PC-3 (cell line): ENCODE measurements at places on chromosomes 11 and 22. TPM values are rescaled to one million over a fixed set of nuclear protein-coding genes. Genes with fewer than 3 reads are reported as not detected.

DNA sequence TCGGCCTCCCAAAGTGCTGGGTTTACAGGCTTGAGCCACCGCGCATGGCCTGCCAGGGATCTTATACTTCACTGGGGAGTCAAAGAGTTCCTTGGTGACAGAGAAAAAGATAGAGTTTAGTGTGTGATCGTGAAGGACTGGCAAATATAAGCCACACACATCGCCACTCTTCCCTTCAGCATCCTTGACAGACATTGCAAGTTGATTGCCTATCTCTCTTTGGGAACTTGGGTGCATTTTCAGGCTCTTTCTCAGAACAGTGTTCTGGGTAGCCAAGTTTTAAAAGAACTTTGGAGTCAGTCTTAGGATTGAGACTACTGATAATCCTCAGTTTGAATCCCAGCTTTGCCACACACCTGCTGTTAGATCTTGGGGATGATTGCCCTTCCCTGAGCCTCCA is 19.8 kb downstream of the MIAT start:
- DNase-seq = no peak

Gene SCGB1D2
- not detected in 2 replicates for total RNA-seq

Gene ACR
- total RNA-seq = not detected in 2 replicates

- no peak for DNase-seq
Measured at GRCh38 chr22:19035474-19036228, 86.6 kb downstream of the DGCR2 start.

DNA sequence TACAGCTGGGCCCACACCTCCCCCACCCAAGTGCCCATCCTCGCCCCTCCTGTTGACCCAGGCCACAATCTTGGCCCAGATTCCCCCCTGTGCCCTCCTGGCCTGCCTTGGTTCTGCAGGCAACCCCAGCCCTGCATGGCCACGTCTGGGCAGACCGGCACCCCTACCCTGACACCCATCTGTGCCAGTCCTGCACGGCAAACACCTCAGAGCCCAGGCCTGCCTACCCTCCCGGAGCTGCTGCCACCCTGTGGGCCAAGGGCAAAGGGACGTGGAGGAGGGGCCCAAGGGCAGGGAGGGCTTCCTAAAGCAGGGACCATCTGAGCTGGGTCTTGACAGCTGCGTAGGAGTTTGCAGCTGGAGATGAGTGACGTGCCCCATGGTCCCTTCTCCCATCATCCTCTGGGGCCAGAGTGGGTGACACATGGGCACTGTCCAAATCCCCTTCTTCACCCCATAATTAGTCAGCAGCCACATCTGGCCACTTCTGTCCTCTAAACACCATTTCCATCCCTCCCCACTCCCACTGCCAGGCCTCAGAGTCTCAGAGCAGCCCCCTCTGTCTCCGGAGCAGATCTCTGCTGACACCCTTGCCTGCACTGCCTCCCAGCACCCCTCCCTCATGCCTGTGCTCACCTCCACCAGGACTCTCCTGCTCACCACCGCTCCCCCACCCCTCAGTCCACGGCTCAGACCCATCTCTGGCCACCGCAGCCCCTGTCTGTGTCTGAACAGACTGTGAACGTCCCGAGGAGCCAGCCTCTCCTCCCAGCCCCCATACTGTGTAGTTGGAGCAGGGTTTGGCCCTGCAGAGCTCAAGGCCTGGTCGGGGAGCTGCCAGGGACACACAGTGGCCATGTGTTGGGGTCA is 35.6 kb upstream of the PPARA start:
- no peak for DNase-seq

DNA sequence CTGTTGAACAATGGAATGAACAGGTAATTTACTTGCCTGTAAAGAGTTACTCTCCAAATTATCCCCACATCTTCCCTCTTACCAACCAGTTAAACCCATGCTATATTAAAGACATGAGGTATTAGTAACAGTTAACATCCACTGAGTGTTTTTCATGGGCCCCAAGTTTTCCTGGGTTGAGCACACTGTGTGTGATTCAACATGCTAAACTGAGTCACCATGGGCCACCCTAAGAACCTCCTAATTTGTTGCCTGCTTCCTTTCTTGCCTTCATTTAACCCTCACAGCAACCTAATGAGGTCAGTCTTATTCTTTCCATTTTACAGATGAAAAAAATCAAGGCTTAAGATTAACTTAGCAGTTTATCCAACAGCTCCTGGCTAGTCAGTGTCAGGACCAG is 51.0 kb downstream of the GALNT18 start:
- no peak for DNase-seq

- DNase-seq = no peak
Measured at GRCh38 chr11:61963016-61963281, 4.5 kb downstream of the FTH1 start.

DNA sequence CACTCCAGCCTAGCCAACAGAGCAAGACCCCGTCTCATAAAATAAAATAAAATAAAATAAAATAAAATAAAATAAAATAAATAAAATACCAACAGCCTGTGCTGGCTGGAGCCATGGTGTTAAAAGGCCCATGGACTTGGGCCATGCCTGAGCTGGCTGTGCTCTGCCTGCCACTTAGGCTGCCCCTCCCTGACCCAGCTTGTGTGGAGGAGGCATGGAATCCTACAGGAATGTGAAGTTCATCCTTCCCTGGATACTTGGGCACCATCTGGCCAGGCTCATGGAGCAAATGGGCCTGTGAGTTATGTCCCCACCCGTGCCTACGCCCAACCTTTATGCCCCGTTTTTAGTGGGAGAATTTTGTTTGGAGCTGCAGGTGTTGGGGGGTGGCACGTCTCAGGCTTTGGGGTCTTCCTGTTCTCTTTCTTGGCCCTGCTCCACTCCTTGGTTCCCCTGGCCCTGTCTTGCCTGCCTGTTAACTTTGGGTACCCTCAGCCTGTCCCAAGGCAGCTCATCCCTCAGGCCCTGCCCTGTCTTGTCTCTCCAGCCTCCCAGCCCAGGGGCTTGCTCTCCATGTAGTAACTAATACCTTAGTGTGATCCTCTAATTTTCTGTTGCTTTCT is 51.3 kb downstream of the BCR start:
- DNase-seq = no peak

- DNase-seq = no peak
Measured at GRCh38 chr11:11843642-11844041, 1.9 kb downstream of the USP47 start.

Gene CARNS1
- total RNA-seq = 0.22 TPM in 1 of 2 replicates, not detected in the other

GRCh38 chr11:70680781-70681281 is 282.5 kb downstream of the CTTN start:
- no peak for DNase-seq

DNA sequence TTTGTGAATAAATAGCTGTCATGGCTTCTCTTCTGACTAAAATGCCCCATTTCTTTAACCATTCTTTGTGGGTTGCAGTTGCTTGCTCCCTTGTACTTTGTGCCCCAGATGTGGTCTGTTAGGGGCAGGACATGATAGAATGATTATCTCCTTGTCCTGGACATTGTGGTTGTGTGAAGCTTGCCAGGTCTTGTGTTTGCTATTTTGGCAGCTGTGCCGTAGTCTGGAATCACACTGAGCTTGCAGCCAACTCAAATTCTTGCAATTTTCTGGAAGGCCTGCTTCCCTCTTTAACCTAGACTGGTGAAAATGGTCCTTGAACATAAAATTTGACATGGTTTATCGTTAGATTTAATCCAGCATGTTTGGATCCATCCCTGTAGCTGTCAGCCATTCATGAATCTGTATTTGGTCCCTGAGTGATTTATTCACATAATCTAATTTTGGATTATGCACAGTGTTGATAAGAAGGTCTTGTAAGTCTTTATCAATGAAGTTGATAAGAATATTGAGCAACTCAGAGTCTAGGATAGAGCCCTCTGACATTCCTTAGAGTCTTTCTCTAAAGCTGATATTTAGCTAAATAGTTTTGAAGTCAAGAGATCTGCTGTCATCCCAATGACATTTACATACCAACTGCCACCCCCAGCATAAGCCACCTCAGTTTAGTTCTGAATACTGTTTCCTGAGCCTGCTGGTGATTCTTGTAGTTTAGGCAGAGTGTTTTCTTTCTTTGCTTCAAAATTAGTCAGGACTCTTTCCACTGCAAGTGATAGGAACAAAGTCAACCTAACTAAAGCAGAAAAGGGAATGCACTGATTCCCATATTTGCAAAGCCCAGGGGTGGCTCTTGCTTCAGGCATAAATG is 9.8 kb downstream of the SPON1 start:
- no peak for DNase-seq

Gene AP2A2
- total RNA-seq = 29.6 and 42.8 TPM in 2 replicates

GRCh38 chr22:31526270-31526669 is 29.9 kb downstream of the SFI1 start:
- no peak for DNase-seq

Gene PGR
- not detected in 2 replicates for total RNA-seq

Gene RPS13
- total RNA-seq = 676 and 892 TPM in 2 replicates

DNA sequence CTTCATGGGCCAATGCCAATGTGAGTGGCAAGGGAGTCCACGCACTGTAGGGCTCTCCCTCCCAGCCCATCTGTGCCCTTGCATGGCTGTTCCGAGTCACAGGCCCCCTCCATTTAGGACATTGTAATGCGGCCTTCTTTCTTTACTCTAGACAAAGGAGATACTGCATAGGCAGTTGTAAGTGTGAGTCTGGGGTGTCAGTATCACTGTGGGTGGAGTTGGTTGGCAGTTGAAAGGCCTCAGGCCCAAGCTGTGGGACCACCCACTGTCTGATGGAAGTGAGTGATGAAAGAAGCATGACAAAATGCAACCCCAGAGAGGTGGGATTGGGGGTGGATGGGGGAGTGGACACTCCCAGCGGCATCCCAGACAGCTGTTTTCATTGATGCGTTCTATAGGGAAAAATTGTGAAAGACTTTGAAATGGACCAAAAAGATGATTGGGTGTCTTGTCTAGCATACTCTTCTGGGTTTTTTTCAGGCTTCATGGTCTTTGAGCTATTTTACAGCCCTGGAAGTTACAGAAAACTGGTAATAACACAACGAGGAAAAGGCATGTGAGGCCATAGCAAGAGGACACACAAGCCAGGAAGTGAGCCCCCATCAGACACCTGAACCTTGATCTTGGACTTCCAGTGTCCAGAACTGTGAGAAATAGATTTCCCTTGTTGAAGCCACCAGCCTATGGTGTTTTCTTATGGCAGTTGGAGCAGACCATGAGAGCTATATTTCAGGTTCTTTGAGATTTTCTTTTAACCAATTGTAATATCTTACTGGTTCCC is 114.6 kb downstream of the NECTIN1 start:
- no peak for DNase-seq

Gene KCNJ1
- total RNA-seq = not detected in 2 replicates

DNA sequence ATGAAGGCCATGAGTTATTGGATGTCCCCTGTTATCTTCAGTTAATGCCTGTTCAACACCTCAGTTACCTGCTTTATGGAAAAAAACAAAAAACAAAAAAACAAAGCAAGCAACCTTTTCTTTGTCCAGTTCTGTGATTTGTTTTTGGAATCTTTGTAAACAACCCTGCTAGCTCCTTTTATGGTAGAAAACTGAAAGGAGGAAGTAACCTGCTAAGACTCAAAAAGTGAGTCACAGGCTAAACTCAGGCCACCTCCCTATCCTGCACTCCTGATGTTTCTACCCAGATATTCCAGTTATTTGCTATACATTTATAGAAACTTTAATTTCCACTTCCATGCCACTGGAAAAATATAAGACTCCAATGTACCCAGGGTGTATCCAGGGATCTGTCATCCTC is 20.6 kb upstream of the TLCD5 start:
- DNase-seq = peak; percentile 83

- DNase-seq = peak; percentile 82
Measured at GRCh38 chr11:129248618-129249017, 56.5 kb upstream of the ARHGAP32 start.

Gene ELMOD1
- total RNA-seq = not detected in 2 replicates

Gene CHRDL2
- total RNA-seq = not detected in 2 replicates

GRCh38 chr22:20061481-20061861 is 18.6 kb upstream of the DGCR8 start:
- no peak for DNase-seq

Gene NOX4
- total RNA-seq = not detected in 2 replicates

- DNase-seq = peak; percentile 24
Measured at GRCh38 chr11:16843294-16843693, 104.8 kb downstream of the C11orf58 start.

- no peak for DNase-seq
Measured at GRCh38 chr11:115197031-115197430, 307.2 kb downstream of the CADM1 start.

Gene TRIM48
- total RNA-seq = not detected in 2 replicates

Gene TREH
- not detected in 2 replicates for total RNA-seq

DNA sequence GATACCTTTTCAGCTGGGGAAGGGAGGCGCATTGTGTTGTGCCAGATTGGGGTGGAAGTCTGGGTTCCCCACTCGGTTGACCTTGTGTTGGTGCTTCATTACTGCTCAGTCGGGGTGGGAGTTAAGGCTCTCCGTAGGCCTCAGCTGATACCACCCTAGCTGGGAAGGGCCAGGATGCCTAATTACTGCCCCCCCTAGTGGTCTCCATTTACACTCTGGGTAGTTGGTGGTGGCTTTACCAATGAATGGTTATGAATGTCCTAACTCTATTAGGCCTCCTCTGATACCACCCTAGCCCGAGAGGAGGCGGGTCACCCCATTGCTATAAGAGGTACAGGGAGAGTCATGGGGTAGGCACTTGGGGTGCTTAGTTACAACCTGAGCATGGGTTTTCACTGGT is 27.5 kb upstream of the HIKESHI start:
- no peak for DNase-seq

DNA sequence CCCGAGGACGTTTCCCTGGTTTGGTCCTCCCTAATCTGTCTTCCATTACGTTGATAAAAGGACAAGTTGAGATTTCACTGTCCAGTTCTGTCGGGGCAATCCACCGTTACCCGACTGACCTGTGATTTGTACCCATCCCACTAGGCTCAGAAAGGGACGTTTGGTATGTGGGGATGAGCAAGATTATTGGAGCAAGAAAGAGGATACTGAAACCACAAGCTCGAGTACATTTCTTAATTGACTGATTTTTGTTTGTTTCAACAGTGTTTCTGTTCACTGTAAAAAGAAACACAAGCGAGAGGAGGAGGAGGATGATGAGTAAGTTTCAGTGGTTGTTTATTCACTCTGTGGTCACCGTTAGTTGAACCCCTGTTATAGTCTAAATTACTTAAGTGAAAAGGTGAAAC is 969 bp downstream of the CCDC117 start:
- no peak for DNase-seq
